ENCODE measurements at places on chromosomes 5 and 9.

DNA sequence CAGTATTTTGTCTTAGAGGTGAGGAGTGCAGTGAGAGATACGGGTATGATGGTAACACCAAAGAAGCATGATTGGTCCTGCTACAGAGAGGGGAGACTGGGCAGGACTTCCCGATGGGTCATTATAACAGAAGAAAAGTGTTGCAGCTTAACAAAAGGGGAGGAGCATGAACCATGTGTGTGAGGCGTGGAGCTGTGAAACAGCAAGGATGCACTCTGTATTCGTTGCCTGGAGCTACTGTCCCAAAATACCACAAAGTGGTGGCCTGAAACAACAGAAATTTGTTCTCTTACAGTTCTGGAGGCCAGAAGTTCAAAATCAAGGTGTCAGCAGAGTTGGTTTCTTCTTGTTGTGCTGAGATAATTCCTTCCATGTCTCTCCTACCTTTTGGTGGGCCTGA, 59.4 kb upstream of the GRHPR start:
- DNase-seq, result no peak

DNA sequence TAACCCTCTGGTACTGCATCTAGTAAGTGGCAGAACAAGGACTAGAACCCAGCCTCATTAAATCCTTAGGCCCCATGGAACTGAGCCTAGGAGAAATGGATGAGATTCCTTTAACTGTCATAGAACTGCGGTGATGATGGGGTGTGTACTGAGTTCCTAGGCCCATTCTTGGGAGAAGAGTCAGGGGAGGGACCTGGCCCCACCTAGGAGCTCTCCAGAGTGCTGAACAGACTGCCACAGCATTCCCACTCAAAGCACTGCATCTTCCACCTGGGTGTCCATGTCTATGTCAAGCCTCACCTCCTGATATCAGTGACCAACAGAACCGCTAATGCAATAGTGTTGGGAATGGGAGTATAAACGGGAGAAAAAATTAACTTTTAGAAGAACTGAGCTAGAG, 36.6 kb downstream of the TTLL11 start:
- DNase-seq, result no peak

GRCh38 chr9:8845376-8845775, 1045.8 kb upstream of the DMAC1 start:
- no peak for DNase-seq

DNA sequence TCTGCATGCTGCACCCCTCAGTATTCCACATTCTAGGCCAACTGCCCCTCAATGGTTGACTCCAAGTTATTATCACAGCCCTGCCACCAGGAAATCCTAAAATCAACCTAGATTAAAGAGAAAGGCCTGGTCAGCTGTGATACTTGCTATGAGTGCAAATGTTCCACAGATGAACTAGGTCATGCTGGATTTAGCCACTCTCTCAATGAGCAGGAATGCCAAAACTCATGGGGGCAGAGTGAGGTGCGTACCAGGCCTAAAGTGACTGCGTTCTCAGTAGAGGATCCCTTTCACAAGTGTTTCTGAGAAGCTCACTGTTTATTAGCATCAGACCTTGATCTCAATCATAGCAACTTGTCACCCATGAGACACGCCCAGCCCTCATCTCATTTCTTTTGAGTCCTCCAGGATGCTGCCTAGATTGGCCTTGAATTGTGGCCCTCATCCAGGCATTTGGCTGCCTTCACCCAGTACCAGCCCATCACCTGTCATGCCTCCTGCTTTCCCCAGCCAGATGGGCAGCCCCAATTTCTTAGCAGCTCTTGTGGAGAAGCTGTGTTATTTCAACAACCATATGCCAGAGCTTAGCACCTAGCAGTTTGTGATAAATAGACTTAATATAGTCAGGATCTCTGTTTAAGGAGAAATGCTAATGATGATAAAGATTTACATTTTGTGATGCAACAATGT, 383.9 kb downstream of the CTNND2 start:
- no peak for DNase-seq

- DNase-seq, result peak; percentile 90
These were observed 3.8 kb upstream of the STC2 start for GRCh38 chr5:173331956-173332479.

- peak; percentile 80 for DNase-seq
These were observed 172.2 kb downstream of the CCDC192 start for GRCh38 chr5:127875235-127876021.

- no peak for DNase-seq
These were observed 237.5 kb upstream of the ADRA1B start for GRCh38 chr5:159678657-159679392.

- DNase-seq, result no peak
These were observed 423.6 kb downstream of the PRDM9 start for GRCh38 chr5:23930985-23931384.

GRCh38 chr9:22050924-22051323, 41.8 kb upstream of the CDKN2B start:
- no peak for DNase-seq

- DNase-seq, result no peak
These were observed 253.8 kb downstream of the CHSY3 start for GRCh38 chr5:130158036-130158435.

- no peak for DNase-seq
These were observed 4.5 kb downstream of the NREP start for GRCh38 chr5:111752426-111752965.

- no peak for DNase-seq
These were observed 122.7 kb downstream of the DENND1A start for GRCh38 chr9:123807251-123807650.

DNA sequence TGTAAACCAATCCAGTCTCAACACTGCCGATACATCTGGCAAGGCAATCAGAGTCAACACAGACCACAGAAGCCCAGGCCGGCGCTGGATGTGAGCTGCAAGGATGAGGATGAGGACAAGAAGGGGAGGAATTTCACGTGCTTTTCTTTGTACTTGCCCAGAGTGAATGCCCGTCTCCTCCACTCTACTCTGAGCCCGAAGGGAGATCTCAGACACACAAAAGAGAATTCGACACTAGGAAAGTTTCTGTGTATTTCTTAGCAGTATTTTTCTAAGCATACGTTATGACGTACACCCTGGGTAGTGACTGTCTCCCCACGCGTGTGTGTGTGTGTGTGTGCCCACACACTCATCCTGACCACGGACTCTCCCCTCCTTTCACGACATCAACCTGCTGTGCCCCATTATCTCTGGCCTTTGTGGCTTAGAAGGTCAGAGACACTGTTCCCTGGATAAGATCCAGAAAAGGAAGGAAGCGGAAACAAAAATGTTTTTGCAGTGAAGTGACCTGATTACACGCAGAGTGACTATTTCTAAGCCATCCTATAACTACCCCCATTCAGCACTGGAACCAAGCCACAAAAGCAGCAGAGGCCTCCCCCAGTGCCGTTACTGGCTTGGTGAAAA, 227.3 kb upstream of the DAPK1 start:
- peak; percentile 72 for DNase-seq

DNA sequence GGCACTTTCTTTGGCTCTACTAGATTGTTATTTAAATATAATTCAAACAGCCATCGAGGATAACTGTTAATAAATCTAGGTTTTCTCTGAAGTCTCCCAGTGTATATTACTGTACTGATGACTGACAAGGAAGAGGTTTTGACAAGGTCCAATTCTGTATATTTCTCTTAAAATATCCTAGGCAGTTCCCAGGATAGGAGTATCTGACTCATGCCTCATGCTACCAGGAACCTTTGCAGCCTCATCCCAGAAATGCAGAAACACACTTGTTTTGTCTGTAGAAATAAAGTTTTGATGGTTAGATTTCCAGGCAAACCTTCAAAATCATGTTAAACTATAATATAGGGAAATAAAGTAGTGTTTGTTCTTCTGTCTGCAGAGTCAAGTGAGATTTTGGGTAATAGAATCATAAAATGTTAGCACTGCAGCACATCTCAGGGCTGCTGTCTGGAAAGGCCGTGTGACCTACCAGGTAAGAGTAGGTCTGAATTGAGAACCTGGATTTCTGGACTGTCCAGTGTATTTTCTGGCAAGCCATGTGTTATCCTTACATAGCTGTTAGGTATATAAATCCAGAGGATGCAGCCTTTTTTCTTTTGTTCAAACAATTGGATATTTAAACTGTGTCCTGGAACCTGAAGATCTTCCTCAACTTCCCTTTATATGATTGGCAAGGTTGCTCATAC, 8.3 kb downstream of the UBE2D2 start:
- no peak for DNase-seq

DNA sequence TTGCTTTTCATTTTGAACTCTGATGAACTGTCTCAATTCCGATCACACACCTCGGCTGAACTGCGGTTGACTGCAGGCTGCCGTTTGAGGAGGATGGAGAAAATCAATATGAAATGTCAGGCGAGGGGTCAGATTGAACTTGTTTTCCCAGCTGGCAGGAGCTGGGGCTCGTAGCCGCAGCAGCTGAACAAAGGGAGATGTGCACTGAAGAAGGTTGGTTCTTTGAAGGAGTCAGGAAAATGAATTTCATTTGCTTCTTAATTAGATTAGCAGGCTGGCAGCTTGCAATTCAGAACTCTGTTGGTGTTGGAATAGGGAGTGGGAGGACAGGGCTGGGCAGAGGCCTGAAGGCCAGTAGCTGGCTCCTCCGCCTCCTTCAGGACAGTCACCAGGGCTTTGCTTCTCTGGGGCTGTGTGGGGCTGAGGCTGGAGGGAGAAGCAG, 117.4 kb upstream of the GPR151 start:
- DNase-seq, result no peak

GRCh38 chr9:68822596-68823165, 117.6 kb downstream of the PIP5K1B start:
- peak; percentile 16 for DNase-seq

DNA sequence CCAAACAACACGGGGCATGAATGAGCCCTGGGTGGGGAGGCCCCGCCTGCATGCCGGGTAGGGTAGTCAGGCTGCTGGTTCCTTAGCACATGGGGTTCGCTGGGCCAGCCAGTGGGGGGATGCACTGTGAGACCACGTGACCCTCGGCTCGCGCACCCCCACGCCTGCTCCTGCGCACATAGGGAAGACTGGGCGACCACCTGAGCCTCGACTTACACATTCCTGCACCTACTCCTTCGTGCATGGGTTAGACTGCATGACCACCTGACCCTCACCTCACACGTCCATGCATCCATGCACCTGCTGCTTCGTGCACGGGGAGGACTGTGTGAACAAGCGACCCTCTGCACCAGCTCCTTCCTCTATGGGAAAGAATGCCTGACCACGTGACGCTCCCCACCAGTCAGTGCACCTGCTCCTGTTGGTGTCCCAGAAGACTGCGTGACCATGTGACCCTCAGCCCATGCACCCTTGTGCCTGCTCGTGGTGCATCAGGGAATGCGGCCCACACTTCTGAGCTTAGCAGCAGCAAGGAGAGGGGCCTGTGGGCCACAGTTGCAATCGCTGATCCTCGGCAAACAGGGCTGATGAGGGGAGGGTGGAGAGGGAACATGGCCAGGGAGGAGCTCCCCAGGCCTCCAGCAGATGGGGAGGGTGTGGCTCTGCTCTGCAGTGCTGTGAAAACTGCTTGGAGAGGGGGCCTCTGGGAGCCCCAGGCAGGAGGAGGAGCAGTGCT, 18.1 kb downstream of the LPCAT1 start:
- no peak for DNase-seq

DNA sequence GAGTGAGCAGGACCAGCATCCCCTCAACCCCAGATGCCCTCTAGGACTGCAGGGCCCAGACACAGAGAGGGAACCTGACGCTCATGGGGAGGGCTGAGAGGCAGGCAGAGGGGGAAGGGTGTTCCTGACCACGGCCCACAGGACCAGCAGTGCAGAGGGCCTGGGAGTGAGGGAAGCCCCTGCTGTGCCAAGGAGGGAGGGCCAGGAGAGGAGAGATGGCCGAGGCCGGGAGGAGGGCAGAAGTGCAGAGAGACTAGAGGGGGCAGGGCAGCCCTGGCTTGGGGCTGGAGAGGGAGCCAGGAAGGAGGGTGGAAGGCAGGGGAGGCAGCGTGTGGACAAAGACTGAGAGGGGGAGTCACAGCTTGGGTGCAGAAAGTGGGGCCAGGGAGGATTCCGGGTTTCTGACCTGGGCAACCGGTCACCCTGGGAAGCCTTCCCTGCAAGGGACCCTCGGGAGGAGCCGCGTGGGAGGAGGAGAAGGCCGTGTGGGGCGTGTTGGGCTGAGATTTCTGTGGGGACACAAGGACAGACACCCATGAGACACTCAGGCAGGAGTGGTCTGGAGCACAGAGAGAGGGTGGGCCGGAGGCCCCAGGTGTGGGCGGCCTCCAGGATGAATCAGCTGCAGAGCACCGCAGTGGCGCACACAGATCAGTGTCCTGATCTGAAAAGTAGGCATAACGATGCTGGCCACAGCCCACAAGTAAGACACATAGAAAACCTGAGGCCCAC, 117.5 kb downstream of the ADAMTS2 start:
- DNase-seq, result no peak

- no peak for DNase-seq
These were observed 132.0 kb downstream of the MLLT3 start for GRCh38 chr9:20490246-20490834.

DNA sequence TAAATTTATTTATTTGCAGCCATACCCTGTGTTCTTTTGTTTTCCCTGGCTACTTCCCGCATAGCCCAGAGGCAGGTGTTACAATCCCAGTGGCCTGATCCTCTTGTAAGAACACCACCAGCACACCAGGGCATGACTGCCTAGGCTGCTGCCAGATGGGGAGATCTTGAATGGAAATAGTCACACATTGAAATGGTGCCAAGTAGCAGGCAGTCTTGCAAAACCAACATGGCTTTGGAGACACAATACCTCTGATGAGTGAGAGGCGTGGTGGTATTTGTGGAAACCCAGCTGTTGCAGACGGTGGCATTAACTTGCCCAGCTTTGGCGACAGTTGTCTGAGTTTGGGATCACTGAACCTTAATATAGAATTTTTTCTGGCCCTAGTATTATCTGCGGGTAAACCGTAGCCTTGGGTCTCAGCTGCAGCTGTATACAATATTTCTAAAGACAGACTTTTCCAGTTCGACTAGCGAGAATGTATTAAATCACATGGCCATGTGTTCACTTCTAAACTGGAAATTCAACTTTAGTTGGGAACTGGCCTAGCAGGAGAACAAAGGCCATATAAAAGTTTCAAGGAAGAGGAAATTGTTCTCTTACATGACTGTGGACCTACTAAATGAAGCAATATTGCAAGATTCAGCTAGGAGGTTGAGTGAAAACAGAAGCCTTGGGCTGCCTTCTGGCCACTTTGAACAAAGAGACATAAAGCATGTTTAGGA, 277.0 kb downstream of the SMARCA2 start:
- DNase-seq, result no peak

- no peak for DNase-seq
These were observed 67.9 kb upstream of the UNC5A start for GRCh38 chr5:176742246-176743105.

DNA sequence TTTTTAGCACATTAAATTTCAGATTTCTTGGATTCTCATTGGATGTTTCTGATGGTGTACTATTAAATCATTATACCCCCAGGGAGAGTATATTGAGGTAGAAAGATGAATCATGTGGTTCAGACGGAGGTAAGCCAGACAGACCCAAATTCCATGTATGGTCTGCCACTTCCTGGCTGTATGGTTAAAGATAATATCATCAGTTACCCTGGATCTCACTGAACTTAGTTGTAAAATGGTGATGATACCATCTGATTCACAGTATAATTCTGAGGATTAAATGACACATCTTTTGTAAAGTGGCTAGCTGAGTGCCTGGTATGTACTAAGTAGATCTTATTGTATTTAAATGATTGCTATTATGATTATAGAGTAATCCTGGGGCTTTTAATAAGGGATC, 9.3 kb downstream of the SLC27A6 start:
- no peak for DNase-seq
